Esophagus muscularis mucosa (tissue), 4 donors: ENCODE measurements at places on chromosomes 12 and 14. TPM values are rescaled to one million over a fixed set of nuclear protein-coding genes. Genes with fewer than 3 reads are reported as not detected.

RASSF8 gene
- 79.9 TPM for total RNA-seq

IGFBP6 gene
- total RNA-seq = 1,141 TPM

GYS2 gene
- not detected for total RNA-seq

FOXN4 gene
- not detected for total RNA-seq

ABCC9 gene
- total RNA-seq = 44.1 TPM

FBXO34 gene
- total RNA-seq = 19.6 TPM

- peak; percentile 94 for DNase-seq
Measured at GRCh38 chr12:105523164-105524057, 192.9 kb downstream of the C12orf75 start.

GRCh38 chr12:94812345-94812744, 162.0 kb upstream of the TMCC3 start:
- no peak for DNase-seq

GRCh38 chr14:29016050-29016900, 249.7 kb downstream of the FOXG1 start:
- no peak for DNase-seq

GRCh38 chr12:21248679-21249078, 86.0 kb downstream of the SLCO1A2 start:
- DNase-seq = no peak

DNA sequence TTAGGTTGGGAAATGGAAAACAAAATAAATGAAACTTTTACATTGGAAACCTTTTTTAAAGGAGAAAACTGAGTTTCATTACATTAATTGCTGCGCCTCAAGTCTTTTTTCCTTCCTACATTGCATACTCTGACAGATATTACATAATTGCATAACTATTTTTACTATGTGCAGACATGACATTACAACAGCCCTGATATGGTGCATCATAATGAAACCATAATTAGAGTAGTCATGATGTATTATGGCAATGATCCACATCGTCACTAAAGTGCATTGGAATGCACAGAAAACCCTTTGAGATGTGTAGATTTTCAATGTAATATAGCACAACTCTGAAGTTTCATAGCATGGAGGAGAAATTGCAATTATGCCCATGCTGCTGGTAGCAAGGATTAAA, 217.8 kb upstream of the NPAS3 start:
- DNase-seq = no peak

- DNase-seq = no peak
Measured at GRCh38 chr14:73418227-73418626, 40.1 kb downstream of the NUMB start.

DNA sequence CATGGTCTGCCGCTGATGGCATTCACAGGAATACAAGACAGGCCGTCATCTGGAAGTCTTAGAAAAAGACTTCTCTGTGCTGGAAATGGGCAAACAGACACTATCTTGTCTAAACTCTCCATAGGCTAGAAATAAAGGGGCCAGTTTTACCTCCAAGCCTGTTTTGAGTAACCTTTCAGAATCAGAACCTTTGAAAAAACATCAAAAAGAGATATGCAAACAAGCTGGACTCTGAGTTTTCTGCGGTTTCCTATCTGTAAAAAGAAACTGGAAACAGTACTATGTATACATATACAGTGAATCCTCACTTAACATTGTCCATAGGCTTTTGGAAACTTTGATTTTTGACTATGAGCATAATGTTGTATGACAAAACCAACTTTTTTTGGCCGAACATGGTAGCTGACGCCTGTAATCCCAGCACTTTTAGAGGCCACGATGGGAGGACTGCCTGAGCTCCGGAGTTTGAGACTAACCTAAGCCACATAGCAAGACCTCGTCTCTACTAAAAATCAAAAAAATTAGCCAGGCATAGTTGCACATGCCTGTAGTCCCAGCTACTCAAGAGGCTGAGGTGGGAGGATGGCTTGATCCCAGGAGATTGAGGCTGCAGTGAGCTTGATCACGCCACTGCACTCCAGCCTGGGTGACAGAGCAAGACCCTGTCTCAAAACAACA, 92.9 kb upstream of the MAX start:
- no peak for DNase-seq

DNA sequence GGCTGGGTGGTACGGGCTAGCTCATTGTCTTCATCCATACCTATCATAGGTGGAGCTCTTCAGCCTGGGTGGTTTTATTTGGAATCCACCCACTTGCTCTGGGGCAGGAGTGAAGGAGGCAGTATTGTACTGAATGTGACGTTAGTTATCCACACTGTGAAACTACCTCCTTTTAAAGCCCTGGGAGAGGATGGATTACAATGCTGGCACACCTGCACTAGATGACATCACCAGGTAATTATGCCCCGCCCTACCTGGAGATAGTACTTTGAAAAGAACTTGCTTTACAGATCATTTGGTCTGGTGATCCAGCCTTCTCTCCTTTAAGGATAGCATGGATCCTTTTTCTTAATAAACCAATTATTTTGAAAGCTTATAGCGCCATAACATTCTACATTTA, 78.0 kb downstream of the B4GALNT3 start:
- DNase-seq = no peak

- DNase-seq = no peak
Measured at GRCh38 chr12:132641811-132642650, 23.5 kb downstream of the P2RX2 start.

DNA sequence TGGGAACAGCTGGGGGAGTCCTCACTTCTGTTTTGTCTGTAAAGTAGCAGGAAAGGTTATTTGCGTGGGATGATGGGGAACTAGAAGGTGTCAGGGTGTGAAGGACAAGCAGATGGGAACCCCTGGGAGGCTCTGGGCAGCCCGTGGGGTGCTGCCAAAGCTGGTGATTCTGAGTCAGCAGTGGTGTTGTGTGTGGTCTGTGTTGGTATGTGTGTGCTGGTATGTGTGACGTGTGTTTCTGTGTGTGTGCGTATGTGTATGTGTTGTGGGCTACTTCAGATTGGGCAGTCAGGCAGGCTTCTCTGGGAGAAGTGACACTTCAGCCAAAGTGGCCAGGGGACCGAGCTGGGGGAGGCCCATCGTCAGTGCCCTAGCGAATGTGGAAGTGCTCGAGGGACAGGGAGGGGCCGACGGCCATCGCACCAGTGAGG, 15.3 kb upstream of the BDKRB2 start:
- no peak for DNase-seq

DNA sequence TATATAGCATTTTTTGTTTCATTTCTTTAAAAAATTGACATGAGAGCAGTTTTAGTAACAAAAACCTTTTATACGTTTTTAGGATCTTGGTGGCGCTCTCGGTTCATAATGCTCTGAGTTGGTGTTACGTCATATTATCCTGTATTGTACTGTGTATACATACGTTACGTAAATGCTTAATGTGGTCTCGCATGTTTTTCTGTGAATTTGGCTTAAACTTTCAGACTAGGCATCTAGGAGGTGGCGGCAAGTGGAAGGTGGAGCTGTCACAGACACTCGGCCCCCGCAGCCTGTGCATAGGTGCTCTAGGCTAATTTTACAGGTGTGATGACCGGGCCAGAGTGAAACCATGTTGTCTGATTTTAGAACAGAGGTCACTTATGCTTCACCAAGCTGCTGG, 60.0 kb downstream of the PPP2R5C start:
- no peak for DNase-seq

GRCh38 chr14:49549881-49550280, 36.3 kb downstream of the RPS29 start:
- DNase-seq = peak; percentile 80

DNA sequence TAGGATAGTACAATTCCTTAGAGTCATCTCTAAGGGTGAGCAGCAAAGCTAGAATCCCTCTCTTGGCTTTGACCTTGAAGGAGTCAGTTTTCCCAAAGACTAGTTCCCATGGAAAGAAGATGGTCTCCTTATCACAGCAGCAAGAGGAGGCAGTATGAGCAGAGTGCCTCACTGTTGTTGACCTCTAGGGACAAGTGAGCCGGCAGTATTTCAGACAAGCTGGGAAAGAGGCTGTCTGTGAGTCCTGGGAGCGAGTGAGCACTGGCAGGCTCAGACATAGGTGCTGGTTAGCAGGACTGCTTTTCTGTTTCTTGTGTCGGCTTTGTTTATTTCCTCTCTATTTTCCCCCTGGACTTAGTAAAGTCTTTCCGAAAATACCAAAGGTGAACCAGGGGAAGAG, 60.7 kb downstream of the NTF3 start:
- DNase-seq = no peak

- DNase-seq = no peak
Measured at GRCh38 chr12:45713078-45713477, 16.4 kb upstream of the ARID2 start.

DNA sequence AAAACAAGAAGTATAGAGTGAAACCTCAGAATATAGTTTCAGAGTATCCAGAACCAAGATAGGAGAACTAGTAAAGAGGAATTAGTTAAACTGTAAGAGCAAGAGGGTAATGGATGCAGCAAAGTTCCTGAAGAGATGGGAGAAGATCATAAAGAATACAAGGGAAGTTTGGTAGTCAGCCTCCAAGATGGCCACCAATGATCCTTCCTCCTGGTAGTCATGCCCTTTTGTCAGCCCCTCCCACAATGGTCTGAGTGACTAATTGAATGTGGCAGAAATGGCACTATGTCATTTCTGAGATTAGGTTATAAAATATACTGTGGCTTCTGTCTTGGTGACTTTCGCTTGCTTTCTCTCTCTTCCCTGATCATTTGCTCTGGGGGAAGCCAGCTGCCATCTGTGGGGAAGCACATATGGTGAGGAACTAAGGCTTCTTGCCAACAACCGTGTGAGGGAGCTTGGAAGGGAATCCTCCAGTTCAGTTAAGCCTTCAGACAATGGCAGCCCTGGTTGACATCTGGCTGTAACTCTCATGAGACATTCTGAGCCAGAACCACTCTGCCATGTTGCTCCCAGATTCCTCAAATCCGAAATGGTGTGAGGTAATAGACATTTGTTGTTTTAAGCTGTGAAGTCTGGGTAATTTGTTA, 55.3 kb upstream of the AMN1 start:
- no peak for DNase-seq

GRCh38 chr12:120920178-120920577, 16.0 kb upstream of the SPPL3 start:
- no peak for DNase-seq

DNA sequence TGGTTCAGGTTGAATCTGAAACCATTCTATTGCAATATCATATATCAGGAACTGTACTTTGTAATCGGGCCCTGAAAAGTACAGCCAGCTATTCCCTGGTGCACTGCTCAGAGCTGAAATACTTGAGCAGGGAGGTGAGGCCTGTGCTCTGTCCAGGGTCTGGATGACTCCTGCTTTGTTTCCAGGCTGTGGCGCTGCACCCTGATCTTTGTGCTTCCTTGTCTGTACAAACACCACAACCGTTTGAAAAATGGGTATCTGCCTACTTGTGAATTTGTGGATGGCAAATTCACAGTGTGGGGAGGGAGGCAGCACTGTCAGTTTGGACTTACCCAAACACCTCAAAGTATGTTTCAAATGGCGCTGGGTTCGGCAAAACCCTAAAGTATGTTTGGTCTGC, 155.4 kb upstream of the FAR2 start:
- no peak for DNase-seq

GRCh38 chr12:79512068-79512467, 178.7 kb downstream of the PAWR start:
- no peak for DNase-seq

- DNase-seq = no peak
Measured at GRCh38 chr12:75542942-75543341, 31.5 kb upstream of the KRR1 start.

DNA sequence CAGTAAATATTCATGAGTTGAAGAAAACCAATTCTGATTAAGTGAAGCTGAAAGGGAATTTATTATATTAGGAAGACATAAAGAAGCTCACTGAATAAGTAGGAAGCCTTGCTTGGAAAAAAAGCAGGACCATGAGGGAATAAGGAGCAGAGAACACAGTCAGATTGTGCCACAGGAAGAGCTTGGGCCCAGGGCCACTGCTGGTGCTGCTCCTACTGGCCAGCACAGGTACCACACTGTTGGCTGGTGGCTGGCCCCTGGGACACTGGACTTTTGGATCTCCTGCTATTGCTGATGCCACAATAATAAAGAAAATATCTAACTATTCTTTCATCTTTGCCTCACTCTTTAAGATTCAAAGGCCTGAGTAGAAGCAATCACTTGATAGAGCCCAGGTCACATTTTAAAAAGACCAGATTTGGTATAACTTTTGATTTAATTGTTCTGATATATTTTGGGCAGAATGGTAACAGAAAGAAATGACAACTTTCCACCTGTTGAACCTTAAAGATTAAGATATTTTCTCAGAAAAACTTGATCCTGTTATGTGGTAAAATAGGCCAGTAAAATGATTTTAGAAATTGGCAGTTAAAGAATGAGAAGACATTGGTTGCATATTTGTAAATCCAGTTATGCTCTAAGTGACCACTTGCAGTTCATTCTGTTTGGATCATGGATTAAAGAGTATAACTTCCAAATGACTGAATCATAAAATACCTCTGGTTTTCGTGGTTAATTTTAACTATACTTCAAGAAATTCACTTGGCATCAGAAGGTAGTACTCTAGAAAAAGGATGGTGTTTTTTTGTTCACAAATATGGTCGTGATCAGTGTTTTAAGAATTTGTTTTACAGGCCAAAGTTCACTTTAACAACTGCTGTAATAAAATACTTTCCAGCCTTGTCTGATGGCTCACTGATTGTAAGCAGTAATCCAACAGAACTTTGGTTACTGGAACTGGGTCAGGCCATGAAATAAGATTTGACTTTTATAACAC, 68.3 kb downstream of the DERA start:
- DNase-seq = no peak

- no peak for DNase-seq
Measured at GRCh38 chr12:26524862-26525465, 308.0 kb downstream of the ITPR2 start.

- DNase-seq = no peak
Measured at GRCh38 chr14:62854951-62855350, 190.3 kb downstream of the KCNH5 start.

GRCh38 chr14:32150392-32150791, 51.5 kb upstream of the RNU6-7 start:
- DNase-seq = no peak

GRCh38 chr14:85016496-85016895, 513.4 kb upstream of the FLRT2 start:
- no peak for DNase-seq

GRCh38 chr12:60752589-60752988, 1156.8 kb downstream of the SLC16A7 start:
- no peak for DNase-seq

- no peak for DNase-seq
Measured at GRCh38 chr12:63935361-63935760, 90.9 kb downstream of the SRGAP1 start.

DNA sequence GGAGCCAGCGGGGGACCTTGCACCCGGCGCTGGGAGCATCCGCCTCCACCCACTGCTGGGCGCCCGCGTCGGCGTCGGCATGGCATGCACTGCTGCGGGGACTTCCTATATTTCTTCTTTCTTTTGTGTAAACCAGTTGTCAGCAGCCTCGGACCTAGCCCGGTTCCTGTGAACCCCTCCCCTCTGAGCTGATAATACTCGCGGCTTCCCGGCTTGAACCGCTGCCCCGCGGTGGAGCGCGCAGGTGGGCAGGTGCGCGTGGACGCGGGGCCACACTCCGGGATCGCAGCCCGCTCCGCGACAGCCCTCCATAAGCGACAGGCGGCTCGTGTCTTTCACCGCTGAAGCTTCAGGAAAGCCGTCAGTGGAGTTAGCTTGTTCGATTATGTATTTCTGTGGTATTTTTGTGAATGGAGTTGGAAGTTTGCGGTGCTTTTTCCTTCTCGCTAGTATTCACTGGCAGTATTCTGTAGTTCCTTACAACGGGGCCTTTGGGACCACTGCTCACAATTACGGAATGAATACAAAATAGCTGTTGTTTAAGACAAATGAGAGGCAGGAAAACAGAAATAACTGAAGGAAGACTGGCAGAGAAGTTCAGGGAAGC, 870 bp downstream of the BMAL2 start:
- DNase-seq = no peak
